ENCODE measurements at places on chromosomes 16 and 17.

DNA sequence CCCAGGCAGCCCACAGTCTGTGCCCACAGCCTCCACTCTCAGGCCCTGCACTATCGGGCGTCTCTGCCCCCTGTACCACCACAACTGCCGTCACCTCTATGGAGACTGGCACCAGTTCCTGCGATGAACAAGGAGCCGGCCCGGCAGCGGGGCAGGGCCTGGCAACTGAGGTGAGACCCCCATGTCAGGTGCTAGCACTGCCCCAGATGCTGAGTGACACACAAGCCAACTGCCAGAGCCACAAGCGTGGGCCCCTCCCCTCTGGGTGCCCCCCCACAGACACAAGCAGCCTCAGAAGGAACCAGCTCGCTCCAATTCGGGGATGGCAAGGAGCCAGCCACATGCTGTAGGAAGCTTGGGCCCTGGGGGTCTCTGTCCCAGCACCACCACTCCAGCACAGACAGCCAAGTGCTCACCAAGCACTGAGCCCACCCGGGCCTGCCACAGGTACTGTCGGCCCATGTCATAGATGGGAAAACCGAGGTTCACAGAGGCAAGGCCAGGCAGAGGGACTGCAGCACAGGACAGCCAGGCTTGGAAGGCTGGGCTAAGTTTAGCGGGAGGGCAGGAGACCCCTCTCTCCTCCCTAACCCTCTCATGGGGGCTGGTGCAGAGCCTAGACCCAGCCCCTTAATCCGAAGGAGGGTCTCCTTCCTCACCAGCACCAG, 1.5 kb upstream of the PVALEF start:
- no peak for DNase-seq

- DNase-seq, result no peak
These were observed 205.4 kb downstream of the CCDC182 start for GRCh38 chr17:57539529-57540301.

- DNase-seq, result no peak
These were observed 409 bp upstream of the C17orf107 start for GRCh38 chr17:4898927-4899326.

GRCh38 chr17:17792551-17793377, 44.0 kb downstream of the SREBF1 start:
- DNase-seq, result peak; percentile 84

- no peak for DNase-seq
These were observed 237.7 kb upstream of the ZFHX3 start for GRCh38 chr16:73285436-73286201.

DNA sequence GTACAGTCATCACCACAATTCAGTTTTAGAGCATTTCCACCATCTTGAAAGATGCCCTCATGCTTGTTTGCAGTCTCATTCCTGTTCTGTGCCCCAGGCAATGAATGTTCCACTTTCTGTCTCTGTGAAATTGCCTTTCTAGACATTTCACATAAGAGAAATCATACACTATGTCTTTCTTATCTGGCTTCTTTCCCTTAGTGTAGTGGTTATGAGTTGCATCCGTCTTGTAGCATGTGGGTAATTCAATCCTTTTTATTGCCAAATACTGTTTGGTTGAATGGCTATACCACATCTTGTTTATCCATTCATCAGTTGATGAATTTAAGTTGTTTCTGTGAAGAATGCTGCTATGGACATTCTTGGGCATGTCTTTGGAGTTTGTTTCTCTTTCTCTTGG, 132.5 kb upstream of the PLCG2 start:
- DNase-seq, result no peak

DNA sequence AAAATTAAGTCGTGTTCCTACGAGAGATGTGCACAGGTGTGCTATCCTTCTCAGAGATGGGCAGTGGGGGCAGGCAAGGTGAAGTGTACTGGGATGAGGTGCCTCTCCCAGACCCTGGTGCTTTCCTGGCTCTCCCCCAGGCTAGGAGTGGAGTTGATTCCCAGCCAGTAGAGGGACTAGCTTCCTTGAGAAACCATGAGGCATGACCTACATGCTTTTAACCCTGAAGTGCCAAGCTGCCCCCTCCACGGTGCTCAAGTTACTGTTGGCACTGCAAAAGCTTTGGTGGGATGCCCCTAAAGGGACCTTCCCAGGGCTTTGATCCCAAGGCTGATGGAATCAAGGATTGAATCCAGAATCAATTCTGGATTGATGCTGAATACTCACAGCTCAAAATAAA, 47.0 kb upstream of the SREBF1 start:
- DNase-seq, result no peak

DNA sequence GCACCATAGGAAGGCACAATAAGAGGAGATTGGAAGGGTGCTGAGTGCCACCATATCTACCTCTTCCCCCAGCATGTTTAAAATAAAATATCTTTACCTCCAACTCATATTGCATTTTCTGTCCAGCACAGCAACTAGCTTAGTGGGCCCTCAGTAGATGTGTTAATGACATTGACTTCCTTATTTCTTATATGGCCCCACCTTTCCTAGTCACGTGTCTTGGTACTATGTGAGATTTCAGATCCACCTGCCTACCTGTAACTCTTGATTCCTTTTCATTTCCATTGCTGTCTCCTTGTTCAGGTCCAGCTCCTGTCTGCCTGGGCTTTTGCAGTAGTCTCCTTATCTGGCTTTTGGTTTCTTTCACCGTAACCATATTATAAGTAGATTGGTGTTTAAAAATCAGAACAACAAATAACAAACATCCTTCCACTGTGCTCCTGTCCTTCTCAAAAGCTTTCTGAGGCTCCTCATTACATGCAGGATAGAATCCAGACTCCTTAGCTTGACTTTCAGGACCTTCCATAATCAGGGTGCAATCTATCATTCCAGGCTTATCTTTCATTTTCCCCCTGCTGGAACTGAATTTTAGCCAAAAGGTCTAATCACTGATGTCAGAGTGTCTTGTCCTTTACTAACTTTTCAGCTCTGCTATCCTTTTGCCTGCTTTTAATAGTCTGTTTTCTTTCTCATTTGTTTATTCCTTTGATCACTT, 71.3 kb downstream of the FTO start:
- DNase-seq, result no peak

- no peak for DNase-seq
These were observed 1.7 kb upstream of the PPL start for GRCh38 chr16:4938683-4939030.

DNA sequence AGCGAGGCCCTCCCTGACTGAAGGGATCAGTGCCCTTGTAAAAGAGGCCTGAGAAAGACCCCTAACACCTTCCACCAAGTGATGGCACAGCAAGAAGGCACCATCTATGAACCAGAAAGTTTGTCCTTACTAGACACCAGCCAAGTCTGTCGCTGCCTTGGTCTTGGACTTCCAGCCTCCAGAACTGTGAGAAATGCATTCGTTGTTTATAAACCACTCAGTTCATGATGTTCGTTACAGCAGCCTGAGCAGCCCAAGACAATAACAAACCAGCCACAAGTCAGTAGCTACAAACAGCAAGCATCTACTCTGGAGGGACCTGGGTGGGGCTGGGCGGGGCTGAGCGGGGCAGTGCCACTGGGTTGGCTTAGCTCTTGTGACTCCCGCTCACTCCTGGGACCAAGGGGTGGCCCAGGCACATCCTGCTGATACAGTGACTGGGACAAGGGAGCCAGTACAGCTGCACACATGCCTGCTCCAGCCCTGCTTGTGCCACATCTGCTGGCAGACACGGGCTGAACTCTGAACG, 234.9 kb downstream of the IRF8 start:
- no peak for DNase-seq

- DNase-seq, result peak; percentile 75
These were observed 545.2 kb upstream of the CDH11 start for GRCh38 chr16:65667011-65667578.

DNA sequence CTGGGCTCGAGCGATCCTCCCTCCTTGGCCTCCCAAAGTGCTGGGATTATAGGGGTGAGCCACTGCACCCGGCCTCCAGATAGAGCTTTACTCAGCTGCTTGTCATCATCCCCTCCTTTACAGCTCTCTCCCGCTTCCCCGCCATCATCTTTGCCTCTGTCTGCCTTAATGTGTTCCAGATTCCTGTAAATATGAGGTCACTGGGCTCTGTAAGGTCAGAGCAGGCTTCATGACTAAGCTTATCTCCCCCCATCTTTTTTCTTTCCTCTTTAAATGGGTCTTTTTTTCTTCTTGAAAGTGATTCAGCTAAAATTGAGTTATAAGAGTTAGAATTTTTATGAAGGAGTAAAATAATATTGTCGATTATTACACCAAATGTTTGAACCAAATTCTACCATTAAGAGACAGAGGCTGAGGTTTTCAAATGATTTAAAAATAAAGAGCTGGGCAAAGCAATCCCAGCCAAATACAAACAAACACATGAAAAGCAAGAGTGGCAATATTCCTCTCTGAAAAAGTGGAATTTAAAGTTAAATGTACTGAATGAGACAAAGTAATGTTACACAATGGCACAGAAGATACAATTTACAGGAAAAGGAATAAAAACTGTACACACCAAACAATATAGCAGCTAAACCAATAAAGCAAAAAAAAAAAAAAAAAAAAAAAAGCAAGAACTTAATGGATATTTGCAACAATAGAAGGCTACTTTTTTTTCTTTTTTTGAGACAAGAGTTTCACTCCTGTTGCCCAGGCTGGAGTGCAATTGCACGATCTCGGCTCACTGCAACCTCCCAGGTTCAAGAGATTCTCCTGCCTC, 62.1 kb downstream of the CRISPLD2 start:
- peak; percentile 90 for DNase-seq

GRCh38 chr16:7316281-7316888, 16.3 kb upstream of the RBFOX1 start:
- no peak for DNase-seq

- DNase-seq, result no peak
These were observed 12.0 kb downstream of the TBC1D24 start for GRCh38 chr16:2486645-2487516.

GRCh38 chr16:65414284-65414984, 292.6 kb upstream of the CDH11 start:
- DNase-seq, result peak; percentile 80

DNA sequence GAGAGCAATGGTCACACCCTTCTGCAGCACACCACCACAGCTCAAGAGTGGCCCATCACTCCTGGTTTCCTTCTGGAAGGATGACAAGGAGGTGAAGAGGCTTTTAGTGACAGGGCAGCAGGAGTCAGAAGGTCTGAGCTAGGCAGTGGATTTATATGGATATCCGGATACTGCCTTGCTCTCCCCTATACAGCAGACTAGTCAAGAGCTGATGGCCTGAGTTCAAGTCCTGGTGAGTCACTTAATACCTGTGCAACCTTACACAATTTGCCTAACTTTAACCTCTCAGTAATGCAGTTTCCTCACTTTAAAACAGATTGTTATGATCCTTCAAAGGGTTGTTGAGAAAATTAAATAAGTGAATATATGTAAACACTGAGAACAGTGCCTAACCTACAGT, 22.9 kb downstream of the MYO18A start:
- DNase-seq, result no peak

GRCh38 chr16:48542966-48543365, 67.0 kb downstream of the N4BP1 start:
- DNase-seq, result no peak

DNA sequence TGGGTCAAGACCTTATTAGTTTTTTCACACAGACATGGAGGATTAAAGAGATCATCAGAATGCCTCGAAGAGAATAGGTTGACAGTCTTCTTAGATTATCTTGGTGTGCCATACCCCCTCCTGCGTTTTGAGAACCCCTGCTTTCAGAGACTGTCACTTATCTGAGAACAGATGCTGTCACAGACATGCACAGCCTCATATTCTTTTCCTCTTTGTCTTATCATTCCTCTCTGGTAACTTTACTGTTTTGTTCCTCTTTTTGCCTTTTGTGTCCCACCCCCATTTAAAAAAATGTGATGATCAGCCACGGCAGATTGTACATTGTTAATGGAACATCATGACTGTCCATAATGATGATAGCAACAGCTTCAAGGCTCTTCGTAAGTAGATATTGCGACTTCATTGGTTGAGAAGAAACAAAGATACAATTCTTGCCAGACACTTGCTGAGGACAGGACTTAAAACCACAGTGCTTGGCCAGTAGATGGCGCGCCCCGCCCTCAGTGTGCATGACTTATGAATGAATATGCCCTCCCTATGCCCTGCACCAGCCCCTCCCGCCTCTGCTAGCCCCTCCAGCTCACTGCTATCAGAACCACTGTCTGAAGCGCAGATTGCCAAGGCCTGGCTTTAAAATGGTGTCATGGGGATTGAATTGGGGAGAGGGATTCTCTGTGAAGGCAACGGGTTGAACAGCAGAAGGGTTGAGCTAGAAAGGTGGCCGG, 2.6 kb upstream of the PITPNC1 start:
- DNase-seq, result peak; percentile 96

DNA sequence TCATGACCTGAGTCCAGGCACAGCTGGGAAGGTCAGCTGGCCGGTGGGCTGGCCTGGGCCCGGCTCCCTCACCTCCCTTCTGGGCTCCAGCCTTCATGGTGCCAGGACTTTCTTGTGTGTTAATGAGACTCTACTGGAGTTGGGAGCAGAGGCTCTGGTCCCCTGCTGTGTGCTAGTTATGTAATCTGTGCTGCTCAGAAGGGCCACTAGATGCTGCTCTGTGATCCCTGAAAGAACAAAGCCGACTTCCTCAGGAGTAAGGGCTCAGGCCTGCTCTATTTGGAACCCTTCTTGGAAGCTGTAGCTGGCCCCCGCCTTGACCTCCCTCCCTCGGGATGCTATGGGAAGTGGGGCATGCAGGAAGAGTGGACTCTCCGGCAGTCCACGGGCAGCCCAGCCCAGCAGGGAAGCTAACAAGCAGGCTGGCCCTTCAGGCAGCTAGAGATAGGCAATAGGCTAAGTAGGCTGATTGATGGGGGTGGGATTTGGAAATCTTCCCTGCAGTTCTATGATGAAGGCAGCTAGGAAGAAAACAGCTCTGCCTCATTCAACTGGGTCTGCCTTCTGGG, 3.3 kb upstream of the CDK5R1 start:
- DNase-seq, result peak; percentile 88

DNA sequence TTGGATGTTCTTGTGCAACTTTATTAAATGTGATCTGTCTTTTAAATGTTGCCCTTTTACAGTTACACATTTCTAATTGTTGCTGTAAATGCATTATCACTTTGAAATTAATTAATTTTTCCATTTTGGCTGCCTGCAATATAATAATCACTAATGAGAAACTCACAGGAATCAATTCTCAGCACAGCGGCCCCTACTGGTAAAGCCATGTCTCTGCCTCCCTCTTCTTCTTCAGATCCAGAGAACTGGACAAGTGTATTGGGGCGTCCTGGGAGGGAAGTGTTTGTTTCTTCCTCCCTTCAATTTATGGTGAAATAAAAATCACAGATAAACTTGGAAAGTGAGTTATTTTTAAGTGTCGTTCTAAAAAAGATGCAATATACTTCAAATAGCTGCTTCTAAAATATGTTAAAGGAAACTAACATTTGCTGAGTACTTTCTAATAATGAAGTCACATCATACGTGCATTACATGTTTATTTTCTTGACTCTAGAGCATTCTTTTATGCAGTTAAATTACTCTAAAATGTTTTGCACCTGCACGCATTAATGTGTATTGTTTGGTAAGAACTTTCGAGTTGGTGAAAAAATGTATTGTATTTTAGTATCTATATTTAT, 338.0 kb downstream of the WWOX start:
- DNase-seq, result no peak
